ENCODE measurements at places on chromosomes 7 and 10.

DNA sequence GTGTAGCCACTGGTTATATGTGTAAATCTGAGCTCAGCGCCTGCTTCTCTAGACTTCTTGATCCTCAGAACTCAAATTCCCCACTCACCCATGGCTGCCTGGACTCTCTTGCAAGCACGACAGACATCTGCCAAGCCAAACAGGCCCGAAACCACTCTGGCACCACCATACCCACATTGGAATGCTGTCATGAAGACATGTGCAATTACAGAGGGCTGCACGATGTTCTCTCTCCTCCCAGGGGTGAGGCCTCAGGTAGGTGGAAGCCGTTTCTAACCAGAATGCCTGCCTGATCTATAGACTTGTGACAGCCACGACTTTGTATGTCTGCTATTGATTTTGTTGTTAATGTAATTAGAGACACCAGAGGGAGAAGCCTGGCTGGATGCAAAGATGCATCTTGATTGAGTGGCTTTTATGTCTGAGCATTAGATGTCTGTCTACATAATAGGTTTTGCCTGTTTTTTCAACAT lies 4.0 kb downstream of the BAMBI start:
- no peak for DNase-seq

DNA sequence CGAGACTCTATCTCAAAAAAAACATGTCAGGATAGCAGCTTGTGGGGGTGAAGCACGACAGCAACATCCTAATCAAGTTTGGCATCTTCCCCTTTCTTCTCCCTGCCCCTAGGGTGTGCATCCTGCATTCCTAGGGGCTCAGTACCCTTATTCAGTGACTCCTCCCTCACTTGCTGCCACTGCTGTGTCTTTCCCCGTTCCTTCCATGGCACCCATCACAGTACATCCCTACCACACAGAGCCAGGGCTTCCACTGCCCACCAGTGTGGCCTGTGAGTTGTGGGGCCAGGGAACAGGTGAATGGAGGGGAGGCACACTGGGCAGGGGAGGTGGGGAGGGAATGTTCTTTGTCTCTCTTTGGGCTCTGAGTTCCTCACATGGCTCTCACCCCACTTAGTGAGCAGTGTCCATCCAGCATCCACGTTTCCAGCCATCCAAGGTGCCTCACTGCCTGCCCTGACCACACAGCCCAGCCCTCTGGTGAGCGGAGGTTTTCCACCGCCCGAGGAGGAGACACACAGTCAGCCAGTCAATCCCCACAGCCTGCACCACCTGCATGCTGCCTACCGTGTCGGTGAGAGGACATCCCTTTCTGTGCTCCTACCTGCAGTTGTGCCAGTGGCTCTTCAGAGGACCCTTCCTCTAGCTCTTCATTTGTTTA lies 11.4 kb downstream of the NDST2 start:
- DNase-seq, result no peak

DNA sequence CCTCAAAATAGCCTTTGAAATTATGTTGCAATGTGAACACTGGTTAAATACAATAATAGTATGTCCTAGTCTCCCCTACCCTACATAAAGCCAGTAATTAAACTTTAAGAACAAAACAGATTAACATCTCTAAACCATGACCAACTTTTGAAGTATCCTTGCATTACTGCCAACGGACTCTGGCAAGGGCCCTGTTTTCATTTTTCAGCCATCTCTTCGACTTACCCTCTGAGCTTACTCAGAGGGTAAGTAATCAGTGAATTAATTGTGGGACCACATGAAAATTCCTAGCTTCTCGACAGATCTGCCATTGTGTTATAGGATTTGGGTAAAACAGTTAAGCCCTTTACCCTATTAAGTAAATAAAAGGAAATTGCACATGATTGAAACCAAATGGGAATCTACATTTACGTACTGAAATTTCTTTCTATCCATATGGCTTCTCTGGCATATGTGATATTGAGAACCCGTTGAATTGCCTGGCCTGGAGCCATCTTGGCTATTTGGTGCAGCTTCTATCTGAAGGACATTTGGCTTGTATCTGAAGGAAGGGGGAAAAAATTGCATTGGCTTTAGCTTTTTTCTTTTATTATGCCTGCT lies 39.6 kb downstream of the DYNC1I1 start:
- DNase-seq, result no peak

GRCh38 chr10:3790272-3790671 lies 5.3 kb upstream of the KLF6 start:
- DNase-seq, result no peak

DNA sequence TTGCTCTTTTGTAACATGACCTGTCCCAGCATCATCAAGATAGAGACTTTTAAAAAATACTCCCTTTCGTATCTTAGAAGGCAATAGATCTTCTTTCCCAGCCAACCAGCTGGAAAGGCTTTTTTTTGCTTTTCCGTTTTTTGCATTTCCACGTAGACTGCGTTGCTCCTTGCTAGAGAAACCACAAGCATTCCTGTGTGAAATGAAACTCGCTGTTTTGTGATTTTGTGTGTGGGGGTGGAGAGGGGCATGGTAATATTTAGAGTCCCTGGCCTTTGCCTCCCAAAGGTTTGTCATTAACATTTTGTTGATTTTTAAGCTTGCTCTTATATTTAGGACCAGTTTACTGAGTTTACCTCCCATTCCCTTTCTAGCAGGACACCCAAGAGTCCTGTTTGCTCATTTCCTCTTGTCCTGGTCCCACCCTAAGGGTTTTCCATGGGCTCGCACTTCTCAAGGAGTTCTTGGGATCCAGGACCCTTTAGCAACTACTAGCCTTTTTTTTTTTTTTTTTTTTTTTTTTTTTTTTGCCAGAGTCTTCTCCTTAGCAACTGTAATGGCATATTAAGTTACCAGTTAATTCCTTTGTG lies 243.6 kb downstream of the BICC1 start:
- no peak for DNase-seq

DNA sequence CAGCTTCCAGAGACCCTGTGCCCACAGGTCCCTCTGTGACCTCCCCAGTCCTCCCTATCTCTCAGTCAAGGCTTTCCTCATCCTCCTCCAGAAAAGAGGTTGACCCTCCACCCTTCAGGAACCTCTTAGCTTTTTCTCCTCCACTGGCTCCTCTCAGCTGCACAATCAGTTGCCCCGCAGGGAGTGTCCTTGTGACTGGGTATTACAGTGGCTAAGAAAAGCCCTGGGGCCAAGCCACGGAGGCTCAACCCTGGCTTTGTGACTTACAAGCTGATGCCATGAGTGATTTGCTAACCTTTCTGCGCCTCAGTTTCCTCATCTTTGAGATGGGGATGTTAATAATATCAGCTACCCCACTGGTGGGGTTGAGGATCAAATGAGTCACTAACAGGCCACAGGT lies 66.4 kb upstream of the ZMIZ1 start:
- no peak for DNase-seq

DNA sequence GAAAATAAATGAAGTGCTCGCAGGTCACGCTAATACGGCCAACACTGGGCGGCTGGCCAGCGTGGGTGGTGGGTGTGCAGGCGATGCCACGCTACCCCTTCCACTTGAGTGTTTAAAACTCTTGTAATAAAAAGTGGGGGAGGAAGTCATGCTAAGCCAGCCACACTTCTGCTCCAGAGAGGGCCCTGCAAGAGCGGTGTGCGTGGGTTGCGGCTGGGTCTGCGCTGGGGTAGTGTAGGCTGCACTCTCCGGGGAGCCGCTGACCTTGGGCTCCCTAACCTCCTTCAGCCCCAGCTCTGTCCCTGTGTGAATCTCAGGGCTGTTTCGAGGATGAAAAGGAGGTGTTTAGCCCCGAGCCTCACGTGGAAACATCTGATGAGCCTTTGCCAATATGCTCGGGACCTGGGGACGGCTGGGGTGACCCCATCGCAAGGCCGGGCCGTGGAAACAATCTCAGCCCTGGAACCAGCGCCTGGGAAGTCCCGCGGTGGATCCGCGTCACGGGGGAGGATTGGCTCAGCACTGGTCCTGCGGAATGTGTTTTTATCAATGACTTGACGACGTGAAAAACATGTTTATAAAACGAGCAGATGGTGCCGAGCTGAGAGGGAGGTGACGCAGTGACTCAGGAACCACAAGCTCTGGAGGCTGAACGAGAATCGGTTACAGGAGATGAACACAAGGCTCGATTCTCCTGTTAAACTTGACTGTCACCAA lies 278.5 kb downstream of the DNAJB6 start:
- no peak for DNase-seq

- DNase-seq, result no peak
Measured at GRCh38 chr10:86200867-86201266, 165.7 kb downstream of the GRID1 start.

DNA sequence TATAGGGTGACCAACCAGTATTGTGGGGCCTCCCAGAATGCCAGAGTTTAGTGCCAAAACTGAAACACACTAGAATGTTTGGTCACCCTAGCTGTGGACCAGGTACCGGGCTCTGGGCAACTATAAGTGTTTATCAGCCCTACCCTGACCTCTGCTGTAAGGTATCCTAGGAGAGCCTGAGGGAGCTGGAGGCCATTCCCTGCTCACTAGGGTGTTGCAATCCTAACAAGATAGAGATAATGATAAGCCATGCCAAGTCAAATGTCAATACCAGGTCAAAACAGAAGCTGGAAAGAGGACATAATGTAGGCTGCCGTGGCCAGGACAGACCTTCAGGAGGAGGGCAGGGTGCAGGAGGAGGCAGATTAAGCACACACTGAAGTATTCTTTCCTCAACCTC lies 151.8 kb downstream of the KCNMA1 start:
- DNase-seq, result no peak

DNA sequence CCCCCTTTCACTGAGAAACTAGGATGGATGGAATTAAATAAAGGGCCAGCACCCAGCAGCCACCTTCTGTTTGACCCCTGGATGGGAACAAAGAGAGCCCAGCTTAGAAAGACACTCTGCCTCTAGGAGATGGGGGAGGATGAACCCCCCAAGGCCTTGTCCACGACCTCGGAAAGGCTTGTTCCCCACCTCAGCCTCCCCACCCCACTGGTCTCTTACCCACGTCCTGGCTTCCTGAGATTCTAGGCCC lies 9.7 kb downstream of the ITPRIP start:
- DNase-seq, result no peak

GRCh38 chr7:22588351-22588750 lies 88.4 kb upstream of the STEAP1B start:
- DNase-seq, result no peak

DNA sequence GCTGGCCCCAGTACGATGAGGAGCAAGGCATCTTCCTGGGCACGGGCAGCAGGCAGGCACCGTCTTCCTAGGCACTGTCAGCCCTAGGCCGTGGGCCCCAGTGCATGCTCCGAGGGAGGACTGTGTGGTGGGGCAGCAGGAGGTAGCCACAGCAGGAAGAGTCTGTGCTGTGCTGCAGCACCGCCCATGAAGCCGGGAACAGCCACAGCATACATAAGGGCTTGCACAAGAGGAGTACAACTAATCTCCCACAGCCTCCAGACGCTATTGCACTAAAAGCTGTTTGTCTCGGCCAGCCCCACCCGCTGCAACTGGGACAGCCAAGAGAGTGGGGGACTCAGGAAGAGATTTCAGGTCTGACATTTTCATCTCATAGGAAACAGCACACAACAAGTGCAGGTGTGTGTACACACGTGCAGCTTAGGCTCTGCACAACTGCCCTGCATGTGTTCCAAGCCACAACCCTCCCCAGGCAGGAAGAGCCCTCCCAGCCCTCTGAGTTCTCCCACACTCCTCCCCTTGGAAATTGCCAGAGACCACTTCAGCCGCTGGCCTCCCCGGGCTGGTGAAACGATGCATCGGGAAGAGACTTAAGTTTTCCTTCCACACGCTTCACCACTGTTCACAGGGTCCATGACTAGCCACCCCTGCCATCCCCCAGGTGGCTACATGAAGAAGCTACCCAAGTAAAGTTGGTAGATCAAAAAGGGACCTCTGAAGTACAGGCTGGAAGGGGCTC lies 88.1 kb upstream of the DDC start:
- DNase-seq, result no peak

GRCh38 chr10:110804376-110804775 lies 67.4 kb upstream of the PDCD4 start:
- no peak for DNase-seq

DNA sequence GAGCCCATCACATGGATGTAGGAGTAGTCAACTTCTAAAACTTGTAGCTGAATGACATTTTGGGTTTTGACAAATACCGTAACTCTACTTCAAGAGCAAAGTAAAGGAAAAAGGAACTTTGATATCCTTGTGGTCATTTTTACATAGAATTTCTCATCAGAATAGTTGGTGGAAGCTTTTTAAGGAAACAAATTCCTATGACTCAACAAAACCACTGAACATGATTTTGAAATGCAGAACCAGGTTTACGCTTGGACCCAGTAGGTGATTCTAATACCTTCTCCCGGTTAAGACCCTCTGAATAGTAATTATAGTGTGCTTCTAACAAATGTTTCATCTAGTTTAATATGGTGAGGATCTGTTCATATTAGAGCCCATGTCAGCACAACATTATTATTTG lies 307.8 kb downstream of the GPR37 start:
- no peak for DNase-seq

DNA sequence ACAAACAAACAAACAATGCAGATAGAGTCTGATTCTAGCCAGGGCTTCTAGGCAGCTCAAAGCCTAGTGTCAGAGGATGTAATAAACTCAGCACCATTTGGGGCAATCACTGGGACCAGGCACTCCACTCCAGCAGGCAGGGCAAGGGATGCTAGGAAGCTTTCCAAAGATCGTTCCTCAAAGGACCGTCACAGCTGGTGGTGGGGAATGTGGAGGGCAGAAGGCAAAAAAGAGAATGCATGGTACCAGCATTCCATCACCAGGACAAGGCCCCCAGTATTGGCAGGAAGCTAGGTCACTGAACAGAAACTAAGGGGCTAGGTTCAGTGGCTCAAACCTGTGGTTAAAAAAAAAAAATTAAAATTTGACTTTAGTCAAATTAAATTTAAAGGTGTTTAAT lies 94.2 kb downstream of the CUL2 start:
- no peak for DNase-seq

- DNase-seq, result no peak
Measured at GRCh38 chr10:97762816-97763215, 9.0 kb downstream of the SFRP5 start.

GRCh38 chr10:78890506-78890905 lies 178.3 kb upstream of the ZMIZ1 start:
- DNase-seq, result no peak

DNA sequence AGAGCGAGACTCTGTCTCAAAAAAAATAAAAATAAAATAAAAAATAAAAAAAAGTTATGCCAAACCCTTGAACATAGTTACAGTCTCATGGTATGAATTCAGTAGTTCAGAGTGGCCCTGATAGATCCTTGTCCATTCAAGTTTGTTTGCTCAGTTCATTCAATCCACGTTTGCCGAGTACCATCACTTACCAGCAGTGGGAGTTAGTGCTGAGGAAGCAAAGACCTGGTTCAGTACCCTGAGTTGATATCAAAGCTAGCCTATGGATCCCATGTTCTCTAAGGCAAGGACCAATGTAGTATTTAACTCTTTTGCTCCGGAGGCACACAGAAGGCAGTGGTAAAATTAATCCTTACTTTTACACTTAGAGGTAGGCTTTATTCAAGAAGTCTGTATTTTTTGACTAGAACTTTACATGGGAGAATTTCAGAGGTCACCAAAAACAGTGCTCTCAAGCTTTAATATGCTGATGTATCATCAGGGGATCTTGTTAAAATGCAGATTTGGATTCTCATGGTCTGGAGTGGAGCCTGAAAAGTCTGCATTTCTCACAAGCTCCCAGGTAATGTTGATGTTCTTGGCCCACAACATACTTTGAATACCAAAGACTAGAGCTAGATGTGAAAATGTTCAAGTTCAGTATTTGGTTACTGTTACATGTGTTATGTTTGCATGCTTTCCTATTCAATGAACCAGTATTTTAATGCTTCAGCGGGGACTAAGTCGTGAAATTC lies 38.1 kb upstream of the HBP1 start:
- DNase-seq, result no peak

- DNase-seq, result no peak
Measured at GRCh38 chr7:127154958-127155357, 97.8 kb downstream of the GRM8 start.

All from NCI-H2107 (cell line).